ENCODE measurements at places on chromosomes 16 and 17.
A peak's percentile ranks its signal among the peaks of the same experiment; 100 is the strongest.

- DNase-seq = no peak
These were observed 233.4 kb downstream of the STX8 start for GRCh38 chr17:9342225-9342624.

DNA sequence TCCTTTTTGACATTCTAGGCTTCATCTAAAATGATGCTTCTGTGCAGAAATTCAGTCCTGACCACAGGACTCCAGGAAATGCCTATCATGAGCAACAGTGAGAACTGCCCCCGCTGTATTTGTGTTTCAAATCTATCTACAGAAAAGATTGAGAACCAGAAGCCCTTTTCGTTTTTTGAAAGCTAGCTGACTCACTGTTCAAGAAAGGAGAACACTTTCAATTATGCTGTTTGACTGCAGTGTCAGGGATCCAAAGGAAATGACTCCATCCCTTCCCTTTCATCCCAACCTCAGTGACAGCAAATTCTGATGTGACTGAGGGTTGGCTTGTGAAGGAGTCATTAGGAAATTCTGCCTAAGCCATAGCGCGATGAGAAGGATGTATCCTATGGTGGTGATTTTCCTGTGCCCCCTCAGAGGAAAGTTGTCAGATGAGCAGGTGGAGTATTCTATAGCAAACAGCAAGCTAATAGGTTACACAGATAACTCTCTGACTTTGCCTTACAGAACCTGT lies 622.3 kb downstream of the TMEM114 start:
- DNase-seq = no peak

DNA sequence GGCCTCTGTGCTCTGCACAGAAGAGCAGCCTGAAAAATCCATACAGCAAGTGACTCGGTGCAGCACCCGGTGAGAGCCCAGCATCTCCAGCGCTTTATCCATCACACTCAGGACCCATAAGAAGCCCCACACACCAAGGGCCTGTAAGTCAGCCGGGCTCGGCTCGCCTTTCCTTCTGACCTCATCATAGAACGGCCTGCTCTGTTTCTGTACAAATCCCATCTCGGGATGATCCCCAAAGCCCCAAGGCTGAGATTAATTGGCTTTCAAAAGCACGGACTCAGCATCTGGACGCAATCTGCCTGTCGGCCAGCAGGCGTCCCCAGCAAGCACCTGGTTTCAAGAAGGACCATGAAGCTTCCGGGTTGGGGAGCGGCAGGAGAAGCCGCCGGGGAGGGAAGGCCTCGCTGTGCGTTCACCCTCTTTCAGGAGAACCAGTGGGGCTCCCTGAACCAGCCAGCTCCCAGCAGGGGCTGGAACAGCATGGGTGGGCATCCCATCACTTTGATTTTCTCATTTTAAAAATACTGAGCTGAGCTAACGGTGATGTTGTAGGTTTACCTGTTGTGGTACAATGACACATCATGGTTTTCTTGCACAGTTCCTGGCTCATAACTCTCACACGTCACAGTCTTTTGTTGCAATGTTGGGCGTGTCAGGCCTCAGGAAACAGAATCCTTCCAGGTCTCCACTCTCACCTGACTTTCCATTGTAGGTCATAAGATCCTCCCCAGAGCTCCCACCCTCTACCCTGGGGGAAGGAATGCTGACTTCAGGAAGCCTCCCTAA lies 6.7 kb downstream of the CCDC57 start:
- peak; percentile 84 for DNase-seq

GRCh38 chr17:78598013-78598471 lies 20.8 kb upstream of the DNAH17 start:
- DNase-seq = no peak

DNA sequence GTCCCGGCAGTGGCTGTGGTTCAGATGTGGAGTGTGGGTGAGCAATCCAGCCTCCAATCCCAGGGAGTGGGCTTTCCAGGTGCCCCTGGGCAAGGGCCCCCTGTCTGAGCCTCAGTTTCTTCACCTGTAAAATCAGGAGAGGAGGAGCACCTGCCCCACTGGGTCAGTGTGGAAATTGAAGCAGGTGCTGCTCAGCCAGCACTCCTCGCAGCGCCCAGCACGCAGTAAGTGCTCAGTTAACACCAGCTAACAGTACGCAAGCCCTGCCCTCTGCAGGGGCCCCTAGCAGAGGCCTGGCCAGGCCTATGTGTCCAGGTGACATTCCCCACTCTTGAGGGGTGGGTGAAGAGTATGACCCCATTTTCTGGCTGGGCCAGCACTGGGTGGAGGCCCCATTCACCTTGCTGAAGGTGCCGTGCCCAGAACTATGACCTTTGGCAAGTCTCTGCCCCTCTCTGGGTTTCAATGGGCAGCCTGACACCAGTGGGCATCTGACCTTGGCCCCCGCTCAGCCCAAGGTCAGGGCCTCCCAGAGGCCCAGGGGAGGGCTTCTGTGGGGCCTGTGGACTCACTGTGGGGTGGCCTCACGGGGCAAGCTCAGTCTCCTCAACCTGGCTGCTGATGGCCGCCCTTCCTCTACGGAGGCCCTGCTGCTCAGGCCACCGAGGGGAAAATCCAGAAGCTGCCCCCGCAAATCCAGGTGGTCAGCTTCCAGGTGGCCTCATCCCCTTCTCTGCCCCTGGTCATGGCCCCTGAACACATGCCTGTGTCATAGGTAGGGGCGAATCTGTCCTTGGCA lies 2.5 kb downstream of the MTSS2 start:
- DNase-seq = no peak

DNA sequence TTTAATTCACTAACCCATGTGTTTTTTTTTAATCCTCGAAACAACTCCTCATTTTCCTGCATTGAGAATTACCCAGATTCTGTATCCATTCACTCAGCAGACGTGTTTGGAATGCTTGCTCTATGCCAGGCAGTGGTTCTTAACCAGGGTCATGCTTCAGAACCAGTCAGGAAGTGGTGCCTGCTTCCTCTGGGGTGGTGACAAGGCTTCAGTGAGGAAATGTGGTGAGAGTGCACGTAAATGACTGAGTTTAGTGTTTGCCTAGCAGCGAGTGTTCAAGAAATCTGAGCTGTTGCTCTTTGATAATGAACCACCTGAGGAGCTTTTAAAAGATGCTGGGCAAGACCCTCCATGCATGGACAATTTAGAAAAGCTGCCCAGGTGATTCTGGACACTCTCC lies 9.9 kb downstream of the ZFP90 start:
- DNase-seq = no peak

DNA sequence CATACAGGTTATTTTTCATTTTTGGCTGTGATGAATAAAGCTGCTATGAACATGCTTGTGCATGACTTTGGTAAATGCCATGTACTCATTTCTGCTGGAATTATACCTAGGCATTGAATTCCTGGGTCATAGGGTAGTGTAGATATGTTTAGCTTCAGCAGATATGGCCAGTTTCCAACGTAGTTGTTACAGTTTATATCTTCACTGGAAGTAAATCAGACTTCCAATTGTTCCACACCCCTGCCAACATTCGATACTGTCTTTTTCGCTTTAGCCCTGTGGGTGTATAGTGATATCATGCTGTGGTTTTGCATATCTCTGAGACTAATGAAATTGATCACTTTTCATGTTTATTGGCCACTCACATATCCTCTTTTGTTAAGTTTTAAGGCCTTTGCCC lies 50.4 kb downstream of the ARHGAP27 start:
- DNase-seq = no peak

DNA sequence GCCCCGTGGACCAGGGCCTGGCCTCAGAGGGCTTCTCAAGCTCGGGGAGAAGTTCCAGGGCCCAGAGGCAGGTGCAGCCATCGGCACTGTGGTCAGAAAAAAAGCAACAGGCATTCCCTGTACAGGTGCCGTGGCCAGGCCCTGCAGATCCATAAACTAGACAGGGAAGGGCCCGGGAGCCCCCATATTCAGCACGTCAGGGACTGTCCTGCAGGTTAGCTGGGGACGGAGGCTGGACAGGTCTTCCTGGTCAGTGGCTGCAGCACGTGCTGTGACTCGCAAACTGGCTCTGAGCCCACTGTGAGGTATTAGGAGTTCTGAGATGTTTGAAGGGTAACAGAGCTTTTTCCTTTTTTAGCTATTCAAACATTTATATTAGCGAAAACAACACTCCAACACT lies 15.0 kb upstream of the C16orf95 start:
- DNase-seq = no peak

GRCh38 chr17:55776271-55776670 lies 25.4 kb downstream of the PCTP start:
- no peak for DNase-seq

- no peak for DNase-seq
These were observed 29.3 kb downstream of the CTU2 start for GRCh38 chr16:88735616-88736015.

DNA sequence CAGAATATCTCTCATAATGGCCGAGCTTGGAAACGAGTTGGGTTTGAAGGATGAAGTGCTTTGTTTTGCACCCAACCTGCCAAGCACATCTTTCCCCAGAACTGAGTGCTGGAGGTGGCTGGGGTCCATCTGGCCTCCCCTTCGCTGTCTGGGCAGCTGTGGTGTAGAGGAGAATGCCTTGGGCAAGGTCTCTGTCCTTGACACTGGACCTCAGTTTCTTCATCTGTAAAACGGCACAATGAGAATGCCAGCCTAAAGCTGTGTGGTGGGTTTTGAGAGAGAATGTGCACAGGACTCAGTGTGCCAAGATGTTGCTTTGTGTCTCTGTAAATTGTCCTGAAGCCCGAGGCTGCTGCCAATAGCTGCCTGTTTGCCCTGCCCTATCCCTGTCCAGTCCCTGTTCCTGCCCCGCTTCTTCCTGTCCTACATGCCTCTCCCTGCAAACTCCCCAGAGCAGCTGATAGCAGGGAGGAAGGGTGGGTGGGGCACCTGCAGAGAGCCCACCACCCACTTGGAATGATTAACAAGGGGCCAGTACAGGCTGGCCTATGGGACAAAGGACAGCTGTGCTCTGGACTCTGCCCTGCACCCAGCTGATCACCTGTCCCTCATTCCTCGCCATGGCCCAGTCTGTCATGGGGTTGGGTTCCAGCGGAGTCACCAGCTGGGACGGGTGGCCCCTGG lies 15.3 kb downstream of the LASP1 start:
- DNase-seq = no peak

GRCh38 chr16:80176114-80176513 lies 364.7 kb upstream of the DYNLRB2 start:
- DNase-seq = no peak

GRCh38 chr17:74380959-74381808 lies 13.9 kb downstream of the GPR142 start:
- no peak for DNase-seq

DNA sequence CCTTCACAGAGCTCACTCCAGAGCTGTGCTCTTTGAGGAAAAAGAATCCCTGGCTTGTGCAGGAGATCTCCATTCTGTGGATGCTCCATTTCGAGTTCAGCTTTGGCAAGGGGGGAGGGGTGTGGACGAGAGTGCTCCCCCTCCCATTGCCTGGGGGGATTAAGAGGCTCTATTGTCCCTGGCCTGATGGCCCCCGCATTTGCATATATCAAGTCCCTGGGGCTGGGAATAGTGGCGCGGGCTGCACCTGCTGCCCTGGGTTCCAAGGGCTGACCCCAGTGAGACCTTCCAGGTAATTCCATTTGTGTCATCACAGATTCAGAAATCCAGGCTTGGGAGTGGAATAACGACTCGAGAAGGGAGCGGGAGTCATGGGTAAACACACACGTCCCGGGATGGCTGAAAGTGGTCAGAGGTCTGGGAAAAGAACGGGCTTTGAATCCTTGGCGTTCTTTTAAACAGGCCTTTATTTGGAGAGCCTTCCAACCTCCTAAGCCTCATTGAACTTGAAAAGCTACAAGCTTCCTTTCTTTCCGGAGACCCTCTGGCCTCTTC lies 479.3 kb downstream of the HS3ST3B1 start:
- no peak for DNase-seq

- no peak for DNase-seq
These were observed 3.6 kb downstream of the ZACN start for GRCh38 chr17:76082326-76083251.

DNA sequence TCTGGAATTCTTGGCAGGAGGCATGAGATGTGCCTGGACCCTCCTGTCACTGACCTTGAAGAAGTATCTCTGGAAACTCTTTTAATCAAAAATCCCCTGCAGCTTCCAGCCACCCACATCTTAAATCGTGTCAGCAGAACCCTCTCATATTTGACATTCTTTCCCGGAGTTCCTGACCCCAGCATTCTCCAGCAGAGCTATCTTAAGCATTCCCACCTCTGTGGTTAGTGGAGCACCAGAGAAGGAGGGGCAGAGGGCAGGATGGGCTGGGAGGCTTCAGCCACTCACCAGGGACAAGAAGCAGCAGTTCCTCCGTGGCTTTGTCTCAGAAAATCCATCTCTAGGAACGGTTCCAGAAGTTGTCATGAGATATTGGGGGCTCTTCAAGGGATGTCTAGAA lies 149.9 kb downstream of the RGS9 start:
- DNase-seq = no peak

GRCh38 chr16:12559714-12560113 lies 244.0 kb downstream of the CPPED1 start:
- no peak for DNase-seq

DNA sequence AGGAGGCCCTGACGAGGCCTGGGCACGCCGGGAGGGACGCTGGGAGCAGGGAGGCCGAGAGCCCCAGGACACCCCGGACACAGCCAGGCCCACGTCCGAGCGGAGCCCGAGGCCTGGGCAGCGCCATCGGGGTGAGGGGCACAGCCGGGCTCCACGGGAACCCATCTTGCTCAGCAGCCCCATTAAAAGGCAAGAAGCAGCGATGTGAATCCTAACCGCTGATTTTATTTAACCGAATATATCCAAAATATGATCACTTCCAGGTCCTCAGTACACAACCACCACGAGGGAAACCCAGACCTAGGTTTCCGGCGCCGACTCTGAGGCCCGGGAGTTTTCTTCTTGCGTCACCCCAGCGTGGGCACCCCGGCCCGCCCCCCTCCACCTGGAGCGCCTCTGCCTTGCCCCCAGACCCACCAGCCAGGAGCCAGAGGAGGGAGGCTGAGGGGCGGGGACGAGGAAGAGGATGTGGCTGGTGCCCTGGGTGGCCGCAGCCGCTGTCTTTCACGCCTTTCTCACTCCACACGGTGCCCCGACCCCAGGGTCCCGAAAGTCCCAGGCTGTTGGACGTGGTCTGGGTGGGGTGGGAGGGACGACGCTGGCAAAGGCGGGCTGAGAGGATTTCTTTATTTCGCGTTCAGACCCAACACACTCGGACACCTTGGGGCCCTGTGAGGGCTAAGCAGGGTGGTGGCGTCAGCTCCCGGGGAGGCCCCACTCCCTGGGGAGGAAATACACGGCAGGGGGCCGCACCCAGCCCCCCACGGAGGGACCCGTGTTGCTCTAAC lies 568 bp upstream of the CCDC154 start:
- no peak for DNase-seq

DNA sequence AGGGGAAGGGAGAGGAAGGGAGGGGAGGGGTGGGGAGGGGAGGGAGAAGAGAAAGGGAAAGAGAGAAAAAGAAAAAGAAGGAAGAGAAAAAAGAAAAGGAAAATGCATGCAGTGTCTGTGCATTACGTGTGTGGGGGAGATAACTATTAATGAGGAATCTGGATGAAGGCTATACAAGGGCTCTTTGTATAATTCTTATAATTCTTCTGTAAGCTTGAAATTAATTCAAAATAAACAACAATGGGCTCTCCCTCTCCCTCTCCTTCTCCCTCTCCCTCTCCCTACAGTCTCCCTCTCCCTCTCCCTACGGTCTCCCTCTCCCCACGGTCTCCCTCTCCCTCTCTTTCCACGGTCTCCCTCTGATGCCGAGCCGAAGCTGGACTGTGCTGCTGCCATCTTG lies 143.4 kb downstream of the VPS53 start:
- DNase-seq = no peak

Measured in germinal center (tissue), 1 donor.